GOT3 (cell line): ENCODE measurements at places on chromosomes 13 and 19.
A peak's percentile ranks its signal among the peaks of the same experiment; 100 is the strongest.

GRCh38 chr19:6963937-6964336 is 57.3 kb downstream of the MBD3L2B start:
- DNase-seq = no peak

DNA sequence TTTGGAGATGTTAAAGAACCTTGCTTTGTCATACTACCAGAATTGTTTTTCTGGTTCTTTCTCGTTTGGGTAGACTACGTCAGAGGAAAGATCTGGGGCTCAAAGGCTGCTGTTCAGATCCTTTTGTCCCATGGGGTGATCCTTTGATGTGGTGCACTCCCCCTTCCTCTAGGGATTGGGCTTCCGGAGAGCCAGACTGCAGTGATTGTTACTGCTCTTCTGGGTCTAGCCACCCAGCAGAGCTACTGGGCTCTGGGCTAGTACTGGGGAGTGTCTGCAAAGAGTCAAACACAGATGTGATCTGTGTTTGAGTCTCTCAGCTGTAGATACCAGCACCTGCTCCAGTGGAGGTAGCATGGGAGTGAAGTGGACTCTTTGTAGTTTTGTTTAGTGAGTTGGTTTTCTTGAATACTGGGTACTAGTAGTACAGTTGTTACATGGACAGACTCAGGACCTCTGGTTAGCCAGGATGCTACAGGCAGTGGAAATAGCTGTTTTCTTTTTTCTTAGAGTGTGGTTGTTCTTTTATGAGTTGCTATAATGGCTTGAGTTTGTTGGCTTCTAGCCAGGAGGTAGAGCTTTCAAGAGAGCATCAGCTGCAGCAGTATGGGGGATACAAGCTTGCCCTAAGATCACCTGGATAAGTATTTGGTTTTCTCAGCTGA is 34.4 kb downstream of the DNAJC15 start:
- DNase-seq = no peak

GRCh38 chr13:113931841-113932459 is 41.9 kb downstream of the C13orf46 start:
- no peak for DNase-seq

- no peak for DNase-seq
These were observed 141.0 kb downstream of the RAP2A start for GRCh38 chr13:97574926-97575325.

DNA sequence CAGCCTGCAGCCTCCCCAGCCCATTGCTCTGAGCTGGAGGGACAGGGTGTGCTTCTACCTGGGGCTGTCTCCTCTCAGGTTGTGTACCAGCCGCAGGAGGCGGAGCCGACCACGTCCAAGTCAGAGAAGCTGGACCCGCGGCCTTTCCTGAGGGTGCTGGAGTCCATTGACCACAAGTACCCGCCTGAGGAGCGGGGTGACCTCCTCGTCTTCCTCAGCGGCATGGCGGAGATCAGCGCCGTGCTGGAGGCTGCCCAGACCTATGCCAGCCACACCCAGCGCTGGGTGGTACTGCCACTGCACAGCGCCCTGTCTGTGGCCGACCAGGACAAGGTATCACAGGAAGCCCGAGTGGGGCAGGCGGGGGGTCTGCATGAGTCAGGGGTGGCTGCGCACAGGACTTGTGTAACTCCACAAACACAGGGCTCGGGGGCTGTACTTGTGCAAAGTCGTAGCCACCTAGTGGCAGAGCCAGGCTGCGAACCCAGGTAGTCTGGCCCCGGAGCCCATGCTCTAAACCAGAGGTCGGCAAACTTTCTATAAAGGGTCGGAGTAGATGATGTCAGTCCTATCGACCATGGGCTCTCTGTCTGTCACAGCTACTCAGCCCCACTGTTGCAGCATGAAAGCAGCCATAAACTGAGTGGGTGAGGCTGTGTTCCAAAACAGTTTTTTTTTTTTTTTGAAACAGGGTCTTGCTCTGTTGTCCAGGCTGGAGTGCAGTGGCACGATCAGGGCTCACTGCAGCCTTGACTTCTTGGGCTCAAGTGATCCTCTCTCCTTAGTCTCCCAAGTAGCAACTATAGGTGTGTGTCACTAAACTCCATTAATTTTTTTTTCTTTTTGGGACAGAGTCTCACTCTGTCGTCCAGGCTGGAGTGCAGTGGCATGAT is 8.9 kb downstream of the DHX34 start:
- DNase-seq = no peak

GRCh38 chr13:100392709-100393630 is 195.6 kb downstream of the GGACT start:
- DNase-seq = peak; percentile 65
